SK-N-SH (cell line): ENCODE measurements at places on chromosomes 4 and X.
A peak's percentile ranks its signal among the peaks of the same experiment; 100 is the strongest.

- DNase-seq: no peak
These were observed 202.4 kb downstream of the ADAMTS3 start for GRCh38 chr4:72366601-72367000.

DNA sequence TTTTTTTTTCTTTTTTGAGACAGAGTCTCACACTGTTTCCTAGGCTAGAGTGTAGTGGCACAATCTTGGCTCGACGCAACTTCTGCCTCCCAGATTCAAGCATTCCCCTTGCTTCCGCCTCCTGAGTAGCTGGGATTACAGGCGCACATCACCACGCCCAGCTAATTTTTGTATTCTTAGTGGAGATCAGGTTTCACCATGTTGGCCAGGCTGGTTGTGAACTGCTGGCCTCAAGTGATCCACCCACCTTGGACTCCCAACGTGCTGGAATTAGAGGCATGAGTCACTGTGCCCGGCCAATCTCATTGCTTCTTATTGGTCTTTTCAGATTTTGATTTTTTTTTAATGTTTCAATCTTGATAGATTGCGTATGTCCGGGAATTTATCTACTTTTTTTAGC, 124.4 kb downstream of the NBDY start:
- no peak for DNase-seq

DNA sequence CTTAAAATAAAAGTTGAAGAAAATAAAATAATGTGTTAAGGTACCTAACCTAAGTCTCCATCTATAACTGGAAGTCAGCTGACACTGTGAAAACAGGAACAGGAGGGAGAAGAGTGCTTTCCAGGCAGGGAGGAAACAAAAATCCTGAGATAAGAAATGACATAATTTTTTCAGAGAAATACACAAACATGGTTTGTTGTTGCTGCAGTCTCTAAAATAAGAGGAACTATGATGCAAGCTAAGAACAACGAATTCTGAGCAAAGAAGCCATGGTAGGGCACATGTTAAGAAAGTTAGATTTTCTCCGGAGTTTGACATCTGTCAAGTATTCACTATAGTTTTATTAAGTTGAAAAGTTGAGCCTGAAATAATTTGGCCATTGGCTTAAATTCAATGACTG, 26.9 kb downstream of the PAPSS1 start:
- DNase-seq: no peak

DNA sequence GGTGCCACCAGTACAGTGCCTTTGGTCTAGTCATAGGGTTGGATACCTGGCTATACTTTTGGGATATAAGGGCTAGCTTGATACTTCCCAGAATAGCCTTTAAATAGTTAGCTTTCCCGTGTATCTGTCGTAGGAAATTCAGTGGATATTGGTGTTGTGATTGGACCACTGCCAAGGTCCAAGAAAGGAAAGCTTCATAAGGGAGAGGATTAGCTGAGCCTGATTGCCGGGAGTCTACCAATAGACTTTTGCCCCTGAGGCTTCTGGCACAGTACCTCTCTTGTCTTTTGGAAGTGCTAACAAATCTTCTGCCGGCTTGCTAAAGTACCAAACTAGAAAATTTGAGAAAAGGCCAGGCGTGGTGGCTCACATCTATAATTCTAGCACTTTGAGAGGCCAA, 350.6 kb downstream of the CHIC1 start:
- DNase-seq: no peak

DNA sequence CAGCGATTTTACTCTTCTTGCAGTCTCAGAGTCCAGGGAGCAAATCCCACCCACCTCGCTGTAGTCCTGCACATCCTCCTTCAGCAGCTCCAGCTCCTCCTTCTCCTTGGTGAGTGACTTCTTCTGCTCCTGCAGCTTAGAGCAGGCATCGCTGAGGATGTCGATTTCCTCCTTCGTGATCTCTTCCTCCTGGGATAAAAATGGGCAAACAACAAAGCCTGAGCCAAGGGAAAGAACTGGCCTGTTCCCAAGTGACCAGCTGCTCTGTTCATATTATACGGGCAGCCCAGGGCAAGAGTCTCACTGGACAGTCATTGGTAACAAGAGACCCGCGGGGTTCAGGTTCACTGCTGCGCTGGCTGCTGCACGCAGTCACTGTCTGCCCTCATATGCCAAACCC, 26.2 kb downstream of the FGFR3 start:
- DNase-seq: peak; percentile 29
